Uterus (tissue), 4 donors: ENCODE measurements at places on chromosomes 2 and 18. TPM values are rescaled to one million over a fixed set of nuclear protein-coding genes. Genes with fewer than 3 reads are reported as not detected.

DNA sequence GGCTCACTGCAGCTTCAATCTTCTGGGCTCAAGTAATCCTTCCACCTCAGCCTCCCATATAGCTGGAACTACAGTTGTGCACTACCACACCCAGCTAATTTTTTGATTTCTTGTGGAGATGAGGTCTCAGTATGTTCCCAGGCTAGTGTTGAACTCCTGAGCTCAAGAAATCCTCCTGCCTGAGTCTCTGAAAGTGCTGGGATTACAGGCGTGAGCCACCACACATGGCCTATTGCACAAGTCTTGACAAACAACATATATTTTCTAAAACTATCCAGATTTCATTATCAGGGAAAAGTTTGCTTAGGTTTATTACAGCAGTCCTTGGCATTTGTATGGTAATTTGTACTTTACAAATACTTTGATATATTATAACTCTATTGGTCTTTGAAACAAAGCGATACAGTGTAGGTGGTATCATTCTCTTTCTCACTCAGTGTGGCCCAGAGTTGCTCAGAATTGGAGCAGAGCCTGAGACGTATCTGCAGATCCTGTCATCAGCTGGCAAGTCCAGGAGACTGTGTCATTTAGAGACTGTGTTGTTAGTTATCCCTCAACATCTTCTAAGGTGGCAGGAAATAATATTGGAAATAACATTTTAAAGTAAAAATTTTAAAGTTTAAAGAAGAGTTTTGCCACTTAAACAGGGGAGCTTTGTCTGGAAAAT is 41.4 kb downstream of the PDK1 start:
- DNase-seq = no peak

- no peak for DNase-seq
Observed at GRCh38 chr2:6653281-6653750, 212.4 kb downstream of the CMPK2 start.

UGT1A4 gene
- total RNA-seq = not detected

DNA sequence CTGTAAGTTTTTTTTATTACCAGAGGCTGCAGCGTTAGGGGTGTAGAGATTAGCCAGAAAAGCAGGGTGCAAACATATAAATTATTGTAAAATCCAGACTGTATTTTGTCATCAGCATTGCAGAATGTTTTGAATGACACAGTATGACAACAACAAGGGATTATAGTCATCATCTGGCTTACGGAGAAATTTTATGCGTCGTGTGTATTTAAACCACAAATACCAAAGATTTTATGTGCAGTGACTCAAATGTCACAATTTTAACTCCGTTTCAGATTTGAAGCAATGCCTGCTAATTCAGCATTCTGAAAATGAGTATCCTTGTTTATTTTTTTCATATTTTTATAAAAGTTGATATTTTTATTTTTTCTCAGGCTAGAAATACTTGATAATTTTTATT is 19.4 kb upstream of the TMX3 start:
- no peak for DNase-seq

SATB2 gene
- total RNA-seq = 8.2 TPM

CAPN14 gene
- total RNA-seq = not detected

DNA sequence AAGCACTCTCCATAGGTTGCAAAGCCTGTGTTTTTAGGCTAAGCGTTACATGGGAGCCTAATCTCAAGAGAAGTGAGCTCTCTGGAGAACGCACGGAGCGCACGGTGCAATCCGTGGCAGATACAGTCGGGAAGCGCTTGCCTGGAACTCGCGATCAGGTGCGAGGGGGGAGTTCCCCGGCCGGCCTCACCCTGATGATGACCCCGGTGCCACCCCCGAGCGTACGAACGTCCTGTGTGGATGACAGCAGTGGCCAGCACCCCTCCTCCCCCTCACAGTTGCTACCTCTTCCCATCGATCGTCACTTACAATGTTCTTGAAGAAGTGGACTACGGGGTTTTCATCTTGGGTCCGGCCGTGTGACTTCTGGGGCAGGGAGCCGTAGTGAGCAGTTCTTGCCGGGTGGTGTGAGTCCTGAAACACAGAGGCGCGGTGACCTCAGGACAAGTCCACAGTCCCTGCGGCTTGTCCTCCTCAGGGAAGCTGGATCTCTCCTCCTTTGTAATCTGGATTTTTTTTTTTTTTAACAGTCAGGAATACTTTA is 142.9 kb downstream of the MBP start:
- no peak for DNase-seq

CDKL4 gene
- total RNA-seq = not detected

DNA sequence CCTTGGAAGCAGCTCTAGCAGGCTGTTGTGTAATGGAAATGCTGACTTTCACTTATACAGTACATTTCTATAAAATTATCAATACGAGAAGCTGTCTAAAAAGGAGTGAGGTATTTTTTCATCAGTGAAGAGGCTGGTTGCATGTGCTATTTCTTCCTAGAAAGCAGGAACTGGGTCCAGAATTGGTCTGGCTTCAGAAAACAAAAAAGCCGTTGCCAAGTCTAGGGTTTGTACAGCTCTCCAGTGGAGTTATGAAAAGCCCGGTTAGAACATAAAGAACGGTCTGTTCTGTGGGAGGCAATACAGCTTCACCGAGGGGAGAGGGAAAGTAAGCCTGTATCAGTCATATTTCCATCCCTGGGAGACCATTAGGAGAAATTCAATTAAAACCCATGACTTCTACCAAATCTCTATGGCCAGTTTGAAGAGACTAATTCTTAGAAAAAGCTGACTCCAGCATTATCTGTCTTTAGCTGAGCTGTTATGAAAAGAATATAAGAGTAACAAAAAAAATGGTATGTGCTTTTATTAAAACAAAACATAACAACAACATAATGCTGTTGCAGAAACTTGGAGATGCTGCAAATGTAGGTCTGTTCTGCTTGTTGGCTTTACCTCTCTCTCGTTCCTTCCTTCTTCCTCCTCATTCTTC is 217.0 kb downstream of the CMPK2 start:
- DNase-seq = no peak

DNA sequence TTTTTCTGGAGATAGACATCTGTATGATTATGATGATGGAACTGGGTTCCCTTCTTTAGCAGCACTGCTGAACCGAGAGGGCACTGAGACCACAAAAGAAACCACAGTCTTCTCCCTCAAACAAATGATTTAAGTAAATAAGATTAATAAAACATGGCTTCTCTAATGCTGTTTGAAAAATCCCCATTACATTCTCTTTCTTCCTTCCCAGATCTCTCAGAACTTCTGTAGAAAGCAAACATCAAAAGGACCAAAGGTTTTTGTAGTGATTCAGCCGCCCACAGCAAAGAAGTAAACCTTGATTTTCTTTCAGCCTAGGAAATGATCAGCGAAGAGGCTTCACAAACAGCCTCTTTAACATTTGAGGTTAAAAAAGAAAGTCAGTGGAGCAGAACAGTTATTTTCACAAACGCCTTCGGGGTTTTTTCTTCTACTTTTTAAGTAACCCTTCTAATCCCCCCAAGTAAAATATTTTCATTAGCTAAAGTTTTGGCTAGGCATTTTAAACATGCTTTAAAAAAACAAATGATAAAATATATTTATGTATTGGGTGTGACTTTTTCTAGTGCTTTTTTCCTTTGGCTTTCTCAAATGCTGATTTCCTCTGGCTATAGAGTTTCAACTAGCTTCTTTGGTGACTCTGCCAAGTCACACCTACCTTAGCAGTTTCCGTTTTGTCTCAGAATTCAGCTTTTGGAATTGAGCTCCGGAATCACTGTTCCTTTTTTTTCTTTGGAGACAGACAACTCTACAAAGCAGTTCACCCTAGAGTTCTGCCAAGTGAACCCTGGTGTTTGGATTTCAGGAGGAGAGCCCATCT is 89.6 kb downstream of the UPP2 start:
- no peak for DNase-seq

DNA sequence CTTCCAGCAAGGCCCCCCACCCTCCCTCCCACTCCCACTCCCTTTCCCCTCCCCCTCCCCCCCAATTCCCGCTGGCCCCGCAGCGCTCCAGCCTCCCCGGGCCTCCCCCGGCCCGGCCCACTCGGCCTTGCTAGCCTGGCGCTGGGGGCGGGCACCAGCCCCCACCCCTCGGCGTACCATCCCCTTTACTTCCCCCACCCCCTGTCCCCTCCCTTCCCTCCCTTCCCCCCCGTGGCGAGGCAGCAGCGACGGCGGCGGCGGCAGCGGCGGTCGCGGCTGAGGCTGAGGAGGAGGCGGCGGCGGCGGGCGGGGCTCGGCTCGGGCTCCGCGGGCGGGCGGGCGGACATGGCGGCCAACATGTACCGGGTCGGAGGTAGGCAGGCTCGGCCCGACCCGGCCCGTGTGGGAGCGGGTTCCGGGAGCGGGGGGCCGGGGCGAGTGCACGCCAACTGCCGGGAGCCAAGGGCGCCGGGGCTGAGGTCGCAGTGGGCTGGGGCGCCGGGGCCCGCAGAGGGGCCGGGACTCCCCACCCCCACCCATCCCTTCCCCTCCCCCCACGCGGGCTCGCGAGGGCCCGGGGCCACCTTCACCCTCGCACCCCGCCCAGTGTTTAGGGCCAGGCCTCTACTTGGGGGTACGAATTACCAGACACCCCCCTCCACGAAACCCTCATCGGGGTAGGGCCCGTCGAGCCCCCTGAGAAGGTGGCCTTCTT is at the start of gene MTA3:
TSS of gene MTA3 (plus strand) at position 232 of the 715 bp plus-strand sequence. CDS start at position 346, 114 bp downstream.
- peak; percentile 44 for DNase-seq

CTNNA2 gene
- total RNA-seq = 2.3 TPM

DNA sequence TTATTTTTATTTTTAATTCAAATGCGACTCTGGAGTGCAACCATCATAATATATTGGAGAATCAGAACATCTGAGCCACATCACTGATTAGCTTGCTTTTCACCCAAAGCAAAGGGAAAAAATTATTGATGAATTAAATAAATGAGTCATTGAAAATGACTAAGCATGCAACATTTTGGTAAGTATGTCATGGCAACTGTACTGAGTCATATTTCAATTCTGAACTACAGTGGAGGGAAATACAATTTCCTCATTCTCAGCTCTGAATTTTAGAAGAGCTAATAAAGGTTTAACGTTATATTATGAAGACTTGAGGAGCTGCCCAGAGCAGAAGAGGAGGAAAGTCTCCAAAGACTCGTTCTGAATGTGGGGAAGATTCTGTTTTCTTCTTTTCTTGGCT is 89.6 kb upstream of the CCDC68 start:
- no peak for DNase-seq

- no peak for DNase-seq
Observed at GRCh38 chr2:111155610-111156009, 34.9 kb downstream of the BCL2L11 start.

- DNase-seq = no peak
Observed at GRCh38 chr2:47160211-47160610, 5.1 kb upstream of the STPG4 start.

DNA sequence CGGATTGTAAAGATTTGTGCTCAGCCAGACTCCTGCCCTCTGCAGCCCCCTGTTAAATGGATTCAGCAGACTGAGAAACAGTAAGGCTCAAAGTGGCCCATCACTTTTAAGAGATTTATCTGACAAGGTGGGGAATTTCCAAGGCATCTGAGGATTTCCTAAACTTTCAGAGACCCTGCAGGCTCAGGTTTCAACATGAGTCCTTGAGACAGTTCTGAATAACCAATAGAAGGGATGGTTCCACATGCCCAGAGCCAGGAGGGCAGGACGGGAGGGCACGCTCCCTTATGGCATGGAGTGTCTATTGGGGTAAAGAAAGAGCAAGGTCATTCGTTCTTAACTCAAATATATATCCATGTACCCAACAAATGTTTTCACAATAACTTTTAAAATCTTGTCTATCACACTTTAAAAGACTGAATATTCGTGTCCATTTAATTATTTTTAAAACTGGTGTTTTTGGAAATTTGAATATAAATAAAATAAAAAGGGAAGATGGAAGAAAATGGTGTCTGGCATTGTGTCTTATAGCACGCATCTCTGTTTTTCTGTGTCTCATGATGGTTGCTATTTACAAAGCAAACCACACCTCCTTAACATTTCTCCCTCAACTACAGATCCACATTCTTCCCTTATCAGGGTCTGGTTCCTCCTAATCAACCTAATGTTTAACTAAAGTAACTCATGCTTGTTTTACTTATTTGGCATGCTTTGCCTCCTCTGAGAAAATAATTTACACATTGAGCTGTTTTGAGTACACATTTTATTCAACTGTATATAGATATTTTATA is 56.0 kb upstream of the DSG1 start:
- no peak for DNase-seq

DNA sequence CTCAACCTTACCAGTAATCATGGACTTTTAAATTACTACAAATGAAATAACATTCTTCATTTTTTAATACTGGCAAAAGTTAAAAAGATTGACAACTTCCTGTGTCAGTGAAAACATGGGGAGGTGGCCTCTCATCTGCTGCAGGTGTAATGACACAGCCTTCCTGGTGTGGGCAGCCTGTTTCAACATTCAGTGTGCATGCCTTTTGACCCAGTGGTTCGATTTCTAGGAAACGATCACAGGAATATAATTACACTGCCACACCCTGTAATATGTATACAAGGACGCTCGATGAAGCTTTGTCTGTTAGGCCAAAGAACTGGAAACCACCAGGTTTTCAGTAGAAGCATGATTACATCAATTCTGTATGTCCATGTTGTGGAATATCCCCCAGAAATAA is 68.7 kb downstream of the MTHFD2 start:
- DNase-seq = no peak

LTBP1 gene
- 94.7 TPM for total RNA-seq

ITPRIPL1 gene
- 7.3 TPM for total RNA-seq

- DNase-seq = no peak
Observed at GRCh38 chr18:79848579-79849327, 51.0 kb downstream of the KCNG2 start.

GRCh38 chr2:33084433-33084832 is 137.7 kb downstream of the LTBP1 start:
- DNase-seq = no peak

RAMP1 gene
- 461 TPM for total RNA-seq

PKDCC gene
- 244 TPM for total RNA-seq

ASPRV1 gene
- not detected for total RNA-seq

DNA sequence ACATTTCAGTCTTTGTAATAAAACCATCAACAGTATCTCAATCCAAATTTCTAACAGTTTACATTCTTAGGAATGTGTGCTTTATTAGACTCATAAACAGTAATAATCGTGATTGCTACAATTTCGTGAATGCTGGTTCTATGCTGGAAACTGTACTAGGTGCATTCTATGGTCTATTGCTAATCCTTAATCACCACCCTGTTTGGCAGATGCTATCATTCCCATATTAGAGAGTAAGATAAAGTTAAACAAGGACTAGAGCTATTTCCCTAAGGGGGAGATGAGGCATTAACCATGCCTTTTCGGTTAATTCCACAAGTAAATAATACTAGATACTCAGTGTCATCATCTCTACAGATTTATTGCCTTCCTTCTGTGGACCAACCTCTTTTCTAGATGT is 244.0 kb downstream of the PAX3 start:
- DNase-seq = no peak

- DNase-seq = no peak
Observed at GRCh38 chr18:9337873-9338272, 3.3 kb downstream of the TWSG1 start.
